Forelimb muscle (tissue), 1 donor: ENCODE measurements at places on chromosomes 7 and 10.

- DNase-seq, result peak; percentile 26
Measured at GRCh38 chr7:29748286-29749099, 57.8 kb upstream of the WIPF3 start.

- no peak for DNase-seq
Measured at GRCh38 chr10:13298748-13299436, 972 bp downstream of the PHYH start.

- DNase-seq, result no peak
Measured at GRCh38 chr7:83339907-83340306, 177.2 kb upstream of the PCLO start.

- DNase-seq, result no peak
Measured at GRCh38 chr10:69360485-69361302, 56.0 kb downstream of the TACR2 start.

GRCh38 chr7:151568956-151569940, 49.6 kb upstream of the RHEB start:
- DNase-seq, result no peak

GRCh38 chr10:963186-963585, 25.0 kb upstream of the GTPBP4 start:
- no peak for DNase-seq

DNA sequence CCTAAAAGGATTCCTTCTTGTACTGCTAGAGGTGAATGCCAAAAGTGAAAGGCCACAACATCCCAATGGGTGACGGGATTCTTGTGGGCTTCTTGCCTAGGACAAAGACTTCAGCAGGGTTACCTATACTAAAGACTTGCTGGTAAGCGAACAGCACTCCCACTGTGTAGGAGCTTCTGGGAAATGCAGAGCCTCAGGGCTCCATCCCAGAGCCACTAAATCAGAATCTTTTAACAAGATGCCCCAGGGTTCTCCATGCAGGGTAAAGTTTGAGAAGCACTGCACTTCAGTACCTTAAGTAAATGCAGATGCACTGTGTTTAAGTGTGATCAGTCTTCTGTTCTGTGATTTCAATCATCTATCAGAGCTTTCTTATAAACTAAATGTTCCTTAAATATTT, 266.9 kb upstream of the KLF14 start:
- no peak for DNase-seq

DNA sequence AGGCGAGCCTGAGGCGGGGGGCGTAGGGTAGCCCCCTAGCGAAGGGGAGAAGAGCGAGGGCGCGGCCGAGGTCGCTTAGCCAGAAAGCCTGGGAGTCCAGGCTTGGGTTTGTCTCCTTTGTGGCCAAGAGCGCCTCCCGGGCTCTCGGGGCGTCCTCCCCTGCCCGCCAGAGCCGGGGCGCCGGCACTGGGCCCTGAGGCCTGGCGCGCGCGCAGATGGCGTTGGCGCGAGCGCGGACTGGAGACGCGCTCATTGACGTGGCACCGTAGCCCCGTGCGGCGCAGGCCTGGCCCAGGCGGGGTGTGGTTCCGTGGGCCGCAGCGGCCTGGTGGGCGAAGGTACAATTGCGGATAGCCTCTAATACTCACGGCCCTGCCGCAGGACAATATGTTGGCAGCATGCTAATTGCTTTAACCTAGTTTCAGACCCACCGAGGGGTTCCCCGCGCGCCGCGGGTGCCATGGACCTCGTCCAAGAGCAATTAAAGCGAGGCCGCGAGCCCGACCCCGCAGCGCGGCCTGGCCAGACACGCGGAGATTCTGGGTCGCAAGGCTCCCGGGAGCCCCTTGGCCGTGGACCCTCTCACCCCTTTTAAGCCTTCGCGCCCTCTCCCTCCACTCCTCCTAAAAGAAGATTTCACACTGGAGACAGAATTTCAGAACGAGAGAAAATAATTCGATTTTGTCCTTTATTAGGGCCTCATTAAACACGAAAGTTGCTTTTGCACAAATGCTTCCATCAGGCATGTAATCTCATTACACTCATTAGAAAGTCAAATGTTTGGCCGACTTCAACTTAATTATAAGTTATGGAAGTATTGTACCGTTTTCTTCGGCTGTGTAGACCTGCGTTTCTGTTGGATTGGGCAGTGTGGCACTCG, 3.1 kb downstream of the PTF1A start:
- DNase-seq, result no peak

DNA sequence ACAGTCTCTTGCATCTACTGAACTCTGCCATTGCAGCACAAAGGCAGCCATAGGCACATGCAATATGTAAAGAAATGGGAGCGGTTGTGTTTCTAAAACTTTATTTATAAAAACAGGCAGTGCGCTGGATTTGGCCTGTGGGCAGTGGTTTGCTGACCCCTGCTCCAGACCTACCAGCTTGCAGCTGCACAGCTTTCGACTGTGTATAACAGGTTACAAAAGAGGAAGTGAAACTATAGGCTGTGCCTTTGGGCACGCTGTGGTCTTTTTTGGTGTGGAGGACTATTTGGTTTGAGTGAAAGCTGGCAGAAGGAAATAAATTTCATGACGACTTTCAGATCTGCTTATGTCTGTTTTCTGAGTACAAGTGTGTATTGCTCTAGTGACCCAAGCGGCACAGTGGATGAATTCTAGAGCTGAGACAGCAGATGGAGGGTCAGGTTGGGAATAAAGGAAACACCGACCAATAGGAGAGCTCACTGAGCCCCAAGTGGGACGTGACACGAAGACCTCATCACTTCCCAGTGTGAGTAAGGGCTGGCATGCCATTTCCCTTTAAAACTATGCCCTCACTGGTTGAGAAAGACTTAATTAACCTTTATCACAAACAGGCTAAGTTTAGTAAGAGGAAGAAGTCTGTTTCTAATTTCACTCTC, 152.7 kb downstream of the ANK3 start:
- DNase-seq, result peak; percentile 13

DNA sequence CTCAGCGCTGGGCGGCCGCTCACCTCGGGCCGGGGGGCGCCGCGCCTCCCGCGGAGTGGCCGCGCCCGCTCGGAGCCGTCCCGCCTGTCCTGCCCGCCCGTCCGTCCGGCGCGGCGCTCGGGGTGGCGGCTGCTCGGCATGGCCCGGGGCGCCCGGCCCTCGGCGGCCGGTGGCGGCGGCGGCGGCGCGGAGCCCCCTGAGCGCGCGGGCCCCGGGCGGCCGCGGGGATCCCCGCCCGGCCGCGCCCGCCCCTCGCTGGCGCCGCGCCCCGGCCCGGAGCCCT, 338 bp downstream of the SDK1 start:
- DNase-seq, result no peak

DNA sequence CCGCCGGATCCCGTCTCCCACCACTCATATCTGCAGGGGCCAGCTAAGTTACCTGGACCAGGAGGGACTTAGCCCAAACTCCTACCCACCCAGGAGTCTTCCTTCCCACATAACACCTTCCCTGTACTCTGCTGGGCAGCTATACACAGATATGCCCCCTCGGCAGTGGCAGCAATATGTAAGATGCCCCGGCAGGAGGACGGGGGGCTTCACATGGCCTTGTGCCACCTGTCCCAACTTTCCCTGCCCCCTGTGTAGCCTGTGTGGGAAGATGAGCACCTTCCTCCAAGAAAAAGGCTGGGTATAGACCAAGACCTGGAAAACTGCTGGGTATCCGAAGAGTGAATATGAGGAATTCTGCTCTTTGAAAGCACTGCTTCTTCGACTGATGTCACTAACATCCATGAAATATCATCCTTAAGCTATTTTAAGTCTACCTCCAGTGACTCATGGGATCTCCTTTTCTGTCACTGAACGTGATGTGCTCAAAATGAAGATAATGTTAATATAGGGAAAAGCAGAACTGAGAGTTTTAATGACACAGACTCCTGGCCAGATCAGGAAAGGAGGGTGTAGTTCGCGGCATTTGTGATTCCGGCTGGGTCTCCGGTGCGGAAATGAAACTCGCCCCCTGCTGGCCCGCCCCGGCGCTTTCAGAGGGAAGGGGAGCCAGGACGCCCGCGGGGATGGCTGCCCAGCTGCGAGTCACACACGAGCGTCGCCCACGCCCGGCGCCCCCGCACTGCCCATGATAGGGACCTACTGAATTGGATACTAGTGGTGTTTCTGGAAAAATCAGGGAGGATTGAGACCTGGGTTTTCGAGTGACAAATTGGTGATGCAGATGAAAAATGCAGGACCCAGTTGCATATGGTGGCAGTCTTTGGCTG, 256.9 kb upstream of the NFE2L3 start:
- DNase-seq, result no peak
